ENCODE measurements at places on chromosomes 16 and 17.
A peak's percentile ranks its signal among the peaks of the same experiment; 100 is the strongest.

DNA sequence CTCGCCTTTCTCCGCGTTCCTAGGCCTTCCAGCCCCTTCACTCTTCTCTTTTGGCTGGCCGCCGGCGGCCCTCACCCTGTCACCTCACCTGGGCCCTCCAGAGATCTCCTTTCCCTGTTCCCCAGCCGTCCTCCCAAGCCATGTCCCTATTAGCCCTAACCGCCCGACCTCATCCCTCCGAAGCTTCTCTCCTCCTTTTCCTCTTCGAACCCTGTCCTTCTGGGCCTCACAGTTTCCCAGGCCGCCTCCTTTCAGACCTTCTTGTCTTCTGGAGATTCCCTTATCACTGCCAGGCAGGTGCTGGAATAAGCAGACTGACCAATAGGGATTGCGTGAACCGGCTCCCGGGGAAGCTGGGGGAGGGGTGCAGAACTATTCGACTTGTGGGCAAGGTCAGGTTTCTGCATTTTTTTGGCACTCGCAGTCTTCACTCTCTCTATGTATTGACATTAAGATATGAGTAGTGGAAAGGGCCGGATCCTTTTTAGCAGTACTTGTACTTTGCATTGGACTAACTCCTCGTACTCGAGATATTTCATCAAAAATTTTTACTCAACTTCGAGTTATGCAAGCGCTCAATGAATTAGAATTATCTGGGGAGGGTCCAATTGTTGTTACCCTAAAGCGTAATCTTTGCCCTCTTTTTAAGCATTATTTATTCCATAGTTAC lies 690 bp downstream of the RHOT1 start:
- DNase-seq = no peak

DNA sequence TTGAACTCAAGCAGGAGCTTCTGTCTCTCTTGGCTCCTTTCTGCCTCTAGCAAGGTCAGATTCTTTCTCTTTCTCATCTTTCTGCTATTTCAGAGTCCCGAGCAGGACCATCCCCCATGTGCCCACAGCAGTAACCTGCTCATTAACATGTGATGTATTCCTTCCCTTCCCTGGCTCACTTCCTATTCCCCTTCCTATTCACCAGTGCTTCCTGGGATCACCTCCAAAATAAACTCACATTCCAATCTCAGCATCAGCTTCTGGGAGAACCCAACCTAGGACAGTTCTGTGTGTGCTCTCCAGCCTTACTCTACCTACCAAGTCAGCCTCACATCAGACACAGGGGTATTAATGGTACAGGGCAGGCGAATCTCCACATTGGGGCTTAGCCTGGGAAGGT lies 546.4 kb upstream of the SALL1 start:
- DNase-seq = no peak

- DNase-seq = no peak
Measured at GRCh38 chr17:17089796-17090641, 47.8 kb downstream of the MPRIP start.

DNA sequence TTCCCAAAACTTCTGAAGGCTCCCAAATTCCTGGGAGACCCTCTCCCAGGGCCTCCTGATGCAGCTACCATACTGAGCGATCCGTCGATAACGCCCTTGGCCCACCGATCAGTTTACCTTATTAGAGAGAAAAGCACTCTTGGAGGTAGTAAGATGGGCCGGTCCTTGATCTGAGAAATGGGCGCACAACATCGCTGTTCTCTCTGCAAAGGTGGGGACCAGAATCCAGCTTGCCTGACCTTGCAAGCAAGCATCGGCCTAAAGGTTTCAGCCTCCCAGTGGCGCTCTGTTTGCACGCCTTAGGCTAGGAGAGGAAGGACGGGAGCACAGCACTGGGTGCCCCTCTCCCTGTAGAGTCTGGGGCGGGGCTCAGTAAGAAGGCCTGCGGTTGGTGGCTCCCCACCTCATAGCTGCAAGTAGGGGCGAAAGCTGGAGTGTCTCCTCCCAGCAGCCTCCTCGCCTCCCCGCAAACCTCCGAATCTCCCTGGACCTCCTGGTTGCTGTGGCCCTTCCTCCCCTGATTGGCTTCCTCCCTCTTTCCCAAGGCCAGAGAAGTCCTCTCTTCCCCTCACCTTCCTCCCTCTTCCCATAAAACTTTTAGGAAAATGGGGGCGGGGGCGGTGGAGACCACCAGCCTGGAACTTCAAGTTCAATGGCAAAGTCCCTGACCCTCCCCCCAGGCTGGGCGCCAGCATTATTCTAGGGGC lies at the start of gene PRAC1:
PRAC1 (minus strand) TSS at position 318 of the 707 bp plus-strand sequence; CDS start at position 192, 126 bp downstream.
- no peak for DNase-seq

GRCh38 chr17:45160447-45161287 lies 1.0 kb upstream of the HEXIM2 start:
- peak; percentile 62 for DNase-seq

GRCh38 chr16:4245077-4245791 lies 3.4 kb upstream of the SRL start:
- DNase-seq = no peak
